Heart right ventricle (tissue), 16 donors: ENCODE measurements at places on chromosomes 1 and 21. TPM values are rescaled to one million over a fixed set of nuclear protein-coding genes. Genes with fewer than 3 reads are reported as not detected.

HSPA6 gene
- 0.55 TPM for total RNA-seq

GRCh38 chr1:54220004-54220811 is 20.2 kb downstream of the MRPL37 start:
- no peaks in the 10 kb centered on the region for H3K27me3 ChIP-seq
- no peak overlapping the region for H3K4me3 ChIP-seq
- peaks cover 38% of the 10 kb centered on the region for H3K36me3 ChIP-seq

- peaks cover 7% of the 10 kb centered on the region for H3K27me3 ChIP-seq
- no peak overlapping the region for H3K4me3 ChIP-seq
- no peaks in the 10 kb centered on the region for H3K4me1 ChIP-seq
- H3K27ac ChIP-seq = no peak overlapping the region
- DNase-seq = no peak
- H3K36me3 ChIP-seq = no peaks in the 10 kb centered on the region
These were observed 7.3 kb downstream of the CD244 start for GRCh38 chr1:160855181-160855981.

- H3K27me3 ChIP-seq = no peaks in the 10 kb centered on the region
- no peaks in the 10 kb centered on the region for H3K36me3 ChIP-seq
- no peak overlapping the region for H3K4me3 ChIP-seq
- DNase-seq = no peak
- no peaks in the 10 kb centered on the region for H3K4me1 ChIP-seq
- no peak overlapping the region for H3K27ac ChIP-seq
These were observed 431.1 kb downstream of the LRRIQ3 start for GRCh38 chr1:73766786-73767348.

- DNase-seq = no peak
- H3K27me3 ChIP-seq = peaks cover 2% of the 10 kb centered on the region
- H3K4me1 ChIP-seq = no peaks in the 10 kb centered on the region
- H3K4me3 ChIP-seq = no peak overlapping the region
- H3K36me3 ChIP-seq = no peaks in the 10 kb centered on the region
These were observed 58.3 kb upstream of the ACTRT2 start for GRCh38 chr1:2962946-2963345.

SNIP1 gene
- 11.4 TPM for total RNA-seq

UBE2U gene
- total RNA-seq = 3.0 TPM

LCE2A gene
- total RNA-seq = not detected

PYHIN1 gene
- total RNA-seq = 0.79 TPM

DNA sequence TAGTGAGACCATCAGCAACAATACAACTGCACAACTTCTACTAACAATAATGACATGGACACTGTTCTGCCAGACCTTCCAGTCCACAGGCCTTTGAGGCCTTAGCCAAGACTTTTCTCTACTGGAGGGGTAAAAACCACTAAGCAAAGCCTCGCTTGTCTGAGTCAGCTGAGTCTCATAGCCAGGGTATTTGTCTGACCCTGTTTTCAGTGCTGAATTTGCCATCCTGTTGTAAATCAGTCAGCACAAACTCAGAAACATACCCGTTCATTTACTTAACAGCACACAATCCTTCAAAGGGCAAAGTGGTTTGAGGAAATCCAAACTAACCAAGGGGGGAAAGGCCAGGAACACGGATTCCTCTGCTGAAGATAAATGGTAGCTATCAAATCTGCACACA is 537.8 kb downstream of the SMYD3 start:
- H3K4me1 ChIP-seq = no peaks in the 10 kb centered on the region
- H3K27ac ChIP-seq = no peak overlapping the region
- DNase-seq = no peak

DNA sequence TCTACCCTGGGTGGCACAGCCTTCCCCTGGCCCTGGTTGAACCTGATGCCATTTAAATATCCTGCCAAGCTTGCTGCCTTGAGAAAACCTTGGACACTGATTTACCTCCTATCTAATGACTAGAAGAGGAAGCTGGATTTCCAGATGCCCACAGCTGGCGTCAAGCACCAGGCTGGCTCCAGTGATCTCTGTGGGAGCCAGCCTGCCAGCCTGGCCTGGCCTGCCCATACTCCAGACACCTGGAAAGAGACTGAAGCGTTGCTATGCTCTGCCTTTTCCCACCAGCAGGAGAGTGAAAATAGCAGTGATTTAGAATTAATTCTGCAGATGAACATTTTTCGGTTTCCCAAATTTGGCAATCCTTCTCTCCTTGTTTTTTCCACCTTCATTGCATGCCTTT is 11.5 kb upstream of the EIF4G3 start:
- no peak for DNase-seq
- no peak overlapping the region for H3K4me3 ChIP-seq
- no peaks in the 10 kb centered on the region for H3K27me3 ChIP-seq
- H3K4me1 ChIP-seq = no peaks in the 10 kb centered on the region

DNA sequence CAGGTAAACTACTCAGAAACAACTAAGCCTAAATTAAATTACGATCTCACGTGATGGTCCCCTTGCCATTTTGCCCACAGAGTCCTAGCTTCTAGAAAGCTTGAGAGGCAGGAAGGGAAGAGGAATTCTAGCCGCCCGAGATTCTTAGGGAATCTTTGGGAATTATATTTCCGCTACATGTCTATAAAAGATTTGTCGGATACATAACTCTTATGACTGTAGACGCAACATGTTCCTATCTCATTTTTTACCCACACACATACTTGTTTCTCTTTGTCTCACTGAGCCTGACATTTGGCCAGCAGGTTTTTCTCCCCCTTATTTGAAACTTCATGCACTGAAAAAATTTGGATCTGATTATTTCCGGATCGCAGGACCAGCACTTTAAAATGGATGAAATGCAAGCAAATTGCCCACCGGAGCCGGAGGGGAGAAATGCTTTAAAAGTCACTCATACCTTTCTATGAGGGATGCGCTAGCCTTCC is 5.5 kb downstream of the GLIS1 start:
- peaks cover 11% of the 10 kb centered on the region for H3K4me1 ChIP-seq
- H3K27me3 ChIP-seq = peaks cover 62% of the 10 kb centered on the region
- no peaks in the 10 kb centered on the region for H3K36me3 ChIP-seq
- H3K4me3 ChIP-seq = no peak overlapping the region
- DNase-seq = no peak

GRCh38 chr1:201488830-201489589 is 17.9 kb downstream of the CSRP1 start:
- peaks cover 79% of the 10 kb centered on the region for H3K4me1 ChIP-seq
- no peak overlapping the region for H3K4me3 ChIP-seq
- peak overlapping the region; percentile 10 for H3K27ac ChIP-seq
- H3K36me3 ChIP-seq = peaks cover 68% of the 10 kb centered on the region

SLC16A4 gene
- total RNA-seq = 2.3 TPM

DNA sequence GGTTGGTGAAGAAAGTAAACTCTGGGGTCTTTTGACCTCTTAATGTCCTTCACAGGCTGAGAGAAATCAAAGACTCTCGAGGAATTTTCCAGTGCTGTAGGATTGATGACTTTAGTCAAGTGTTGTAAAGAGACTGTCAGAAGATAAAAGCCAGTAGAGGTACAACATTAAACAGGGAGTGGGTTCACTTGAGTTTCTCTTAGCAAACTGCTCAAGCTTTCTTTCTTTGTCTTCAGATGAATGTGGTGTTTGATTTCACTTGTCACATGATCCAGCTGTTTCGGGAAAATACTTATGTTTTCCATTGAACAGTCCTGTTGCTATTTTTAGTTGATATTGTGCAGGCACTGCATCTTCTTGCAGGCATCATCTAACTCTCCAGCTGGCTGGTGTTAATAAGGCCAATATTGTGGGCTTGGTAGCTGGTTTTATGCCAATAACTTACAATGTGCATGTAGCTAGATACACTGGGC is 45.6 kb downstream of the XCL2 start:
- no peaks in the 10 kb centered on the region for H3K27me3 ChIP-seq
- H3K4me1 ChIP-seq = peaks cover 8% of the 10 kb centered on the region
- H3K36me3 ChIP-seq = no peaks in the 10 kb centered on the region
- no peak for DNase-seq
- no peak overlapping the region for H3K4me3 ChIP-seq
- no peak overlapping the region for H3K27ac ChIP-seq

IGSF8 gene
- total RNA-seq = 19.6 TPM

LCE1A gene
- total RNA-seq = not detected

OR2T29 gene
- not detected for total RNA-seq

GRCh38 chr1:1900883-1901640 is 10.2 kb upstream of the GNB1 start:
- no peak overlapping the region for H3K4me3 ChIP-seq
- no peaks in the 10 kb centered on the region for H3K4me1 ChIP-seq
- H3K27me3 ChIP-seq = no peaks in the 10 kb centered on the region

GRCh38 chr1:116739371-116740012 is 14.7 kb upstream of the CD2 start:
- no peaks in the 10 kb centered on the region for H3K27me3 ChIP-seq
- H3K4me3 ChIP-seq = no peak overlapping the region
- no peaks in the 10 kb centered on the region for H3K4me1 ChIP-seq
- no peaks in the 10 kb centered on the region for H3K36me3 ChIP-seq

- no peaks in the 10 kb centered on the region for H3K27me3 ChIP-seq
- no peak for DNase-seq
- no peak overlapping the region for H3K27ac ChIP-seq
- no peak overlapping the region for H3K4me3 ChIP-seq
These were observed 226.1 kb downstream of the KCTD3 start for GRCh38 chr1:215793180-215793579.

- H3K27ac ChIP-seq = no peak overlapping the region
- H3K27me3 ChIP-seq = no peaks in the 10 kb centered on the region
- DNase-seq = no peak
- no peaks in the 10 kb centered on the region for H3K36me3 ChIP-seq
- no peak overlapping the region for H3K4me3 ChIP-seq
- no peaks in the 10 kb centered on the region for H3K4me1 ChIP-seq
These were observed 34.7 kb downstream of the VAV3 start for GRCh38 chr1:107930292-107930691.

PTCH2 gene
- total RNA-seq = 0.49 TPM

DNA sequence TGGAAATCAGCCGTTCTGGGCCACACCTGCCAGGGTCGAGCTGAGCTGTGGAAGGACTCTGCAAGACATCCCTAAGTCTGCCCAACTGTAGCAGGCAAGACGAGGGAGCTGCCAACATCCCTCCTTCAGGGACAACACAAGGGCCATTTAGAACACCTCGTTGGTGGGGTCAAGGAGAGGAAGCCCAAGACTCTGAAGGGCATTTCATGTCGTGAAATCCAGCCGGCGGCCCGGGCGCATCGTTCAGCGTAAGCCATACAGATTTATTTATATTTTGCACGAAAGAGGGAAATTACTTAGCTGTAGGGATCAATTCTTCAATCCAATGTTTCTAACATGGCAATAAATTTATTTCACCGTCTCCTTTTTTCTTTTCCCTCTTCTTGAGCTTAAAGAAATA is 101.7 kb upstream of the ZC3H12A start:
- H3K27me3 ChIP-seq = no peaks in the 10 kb centered on the region
- H3K4me1 ChIP-seq = no peaks in the 10 kb centered on the region
- DNase-seq = no peak
- H3K36me3 ChIP-seq = no peaks in the 10 kb centered on the region

GRCh38 chr1:220925707-220926106 is 46.5 kb downstream of the HLX start:
- no peaks in the 10 kb centered on the region for H3K36me3 ChIP-seq
- H3K4me3 ChIP-seq = no peak overlapping the region
- peaks cover 3% of the 10 kb centered on the region for H3K27me3 ChIP-seq
- no peaks in the 10 kb centered on the region for H3K4me1 ChIP-seq

DNA sequence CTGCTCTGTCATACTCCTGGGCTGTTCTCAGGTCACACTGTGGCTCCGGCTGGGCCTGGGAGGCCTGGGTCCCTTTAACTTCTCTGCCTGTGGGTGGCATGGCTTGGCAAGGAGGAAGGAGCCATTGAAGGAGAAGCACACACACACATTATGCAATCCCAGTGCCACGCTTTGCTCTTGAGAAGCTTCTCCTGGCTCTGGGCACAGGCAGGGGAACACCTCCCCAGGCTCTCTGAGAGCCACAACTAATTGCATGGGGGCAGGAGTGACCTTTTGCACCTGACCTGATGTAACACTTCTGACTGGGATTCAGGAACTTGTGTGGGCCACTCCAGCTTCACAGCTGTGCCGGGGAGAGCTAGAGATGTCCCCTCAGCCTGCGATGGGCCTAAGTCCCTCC is 23.1 kb downstream of the LGR6 start:
- no peak for DNase-seq
- no peaks in the 10 kb centered on the region for H3K4me1 ChIP-seq
- H3K4me3 ChIP-seq = no peak overlapping the region
- H3K27me3 ChIP-seq = peaks cover 10% of the 10 kb centered on the region

GRCh38 chr1:101136739-101137138 is 100.1 kb upstream of the S1PR1 start:
- H3K27ac ChIP-seq = peak overlapping the region; percentile 5
- no peaks in the 10 kb centered on the region for H3K27me3 ChIP-seq
- peak; percentile 25 for DNase-seq
- H3K36me3 ChIP-seq = no peaks in the 10 kb centered on the region
- no peaks in the 10 kb centered on the region for H3K4me1 ChIP-seq

DNA sequence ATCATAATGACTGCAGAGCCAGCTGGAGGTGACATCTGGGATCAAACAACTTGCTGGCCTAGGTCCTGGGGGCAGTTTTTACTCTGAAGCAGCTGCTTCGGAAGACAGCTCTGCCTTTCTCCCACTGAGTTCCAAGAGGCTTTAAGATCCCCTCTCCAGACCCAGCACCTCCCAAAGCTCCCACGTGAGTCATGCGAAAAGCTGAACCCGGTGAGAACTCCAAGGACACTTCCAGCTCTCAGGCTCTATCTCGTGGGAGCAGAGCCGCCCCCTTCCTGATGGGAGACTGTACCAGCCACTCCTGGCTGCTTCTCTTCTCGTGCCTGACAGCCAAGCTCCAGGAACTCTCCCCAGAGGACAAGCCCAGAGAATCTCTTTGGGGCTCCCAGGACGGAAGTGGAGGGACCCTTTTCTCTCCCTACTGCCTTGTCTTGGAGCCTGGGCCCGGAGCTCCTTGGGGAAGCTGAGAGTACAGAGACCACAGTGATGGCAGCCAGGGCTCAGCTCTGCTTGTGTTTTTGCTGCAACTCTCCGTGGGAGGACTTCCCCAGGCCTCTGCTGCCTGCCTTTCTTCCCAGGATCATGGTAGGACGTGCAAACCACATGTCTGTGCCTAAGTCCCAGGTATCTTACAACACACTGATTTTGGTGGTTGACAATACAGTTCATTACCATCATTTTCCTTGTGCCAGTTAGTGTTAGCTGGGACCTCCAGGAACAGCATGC is 40.6 kb downstream of the STUM start:
- no peak overlapping the region for H3K4me3 ChIP-seq
- H3K27ac ChIP-seq = peak overlapping the region; percentile 52
- peaks cover 13% of the 10 kb centered on the region for H3K4me1 ChIP-seq
